ENCODE measurements at places on chromosomes 16 and 17.

DNA sequence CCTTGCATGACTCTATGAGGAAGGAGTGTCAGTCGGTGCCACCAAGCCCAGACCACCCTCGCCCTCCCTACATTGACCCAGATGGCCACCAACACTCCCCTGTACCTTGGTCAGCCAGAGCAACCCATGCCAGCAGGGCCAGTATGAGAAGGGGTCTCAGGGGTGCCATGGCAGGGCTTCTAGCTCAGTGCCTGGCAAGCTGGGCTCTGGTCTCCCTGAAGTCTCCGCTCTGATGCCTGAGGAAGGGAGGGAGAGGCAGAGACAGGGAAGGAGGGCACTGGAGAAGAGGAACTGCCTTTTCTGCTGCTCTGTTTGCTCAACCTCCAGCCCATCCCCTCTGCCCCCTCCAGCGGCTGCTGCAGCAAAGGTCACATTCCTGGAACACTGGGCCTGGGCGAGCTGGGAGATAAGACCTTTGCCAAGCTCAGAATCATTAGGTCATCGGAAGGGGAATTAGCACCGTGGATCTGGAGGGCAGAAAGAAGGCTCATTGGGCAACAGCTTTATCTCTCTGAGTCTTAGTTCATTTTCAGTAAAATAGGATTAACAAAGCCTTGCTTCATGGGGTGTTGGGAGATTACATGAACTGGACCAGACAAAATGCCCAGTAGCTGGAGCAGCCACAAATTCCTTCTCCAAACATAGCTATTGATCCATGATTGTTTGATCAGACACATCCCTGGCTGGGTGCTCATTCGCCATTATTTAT, at the start of gene VTN:
VTN (minus strand) TSS at position 273 of the 709 bp plus-strand sequence; CDS start at position 169, 104 bp downstream.
- DNase-seq = no peak

DNA sequence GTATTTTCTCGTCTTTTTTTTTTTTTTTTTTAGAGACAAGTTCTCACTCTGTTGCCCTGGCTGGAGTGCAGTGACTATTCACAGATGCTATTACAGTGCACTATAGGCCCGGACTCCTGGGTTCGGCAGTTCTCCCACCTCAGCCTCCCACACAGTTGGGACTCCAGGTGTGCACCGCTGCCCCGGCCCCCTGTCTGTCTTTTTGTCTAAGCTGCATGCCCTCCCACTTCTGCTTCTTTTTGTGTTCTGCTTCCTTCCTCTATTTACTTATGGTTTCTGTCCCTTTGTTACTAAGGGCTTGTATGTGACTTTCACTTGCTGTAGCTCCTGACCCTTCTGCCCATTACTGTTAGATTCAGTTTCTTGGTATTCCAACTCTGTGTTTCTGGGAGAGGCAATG, 20.5 kb downstream of the SLC7A6 start:
- DNase-seq = no peak

GRCh38 chr16:11379420-11379819, 34.2 kb downstream of the RMI2 start:
- DNase-seq = no peak

DNA sequence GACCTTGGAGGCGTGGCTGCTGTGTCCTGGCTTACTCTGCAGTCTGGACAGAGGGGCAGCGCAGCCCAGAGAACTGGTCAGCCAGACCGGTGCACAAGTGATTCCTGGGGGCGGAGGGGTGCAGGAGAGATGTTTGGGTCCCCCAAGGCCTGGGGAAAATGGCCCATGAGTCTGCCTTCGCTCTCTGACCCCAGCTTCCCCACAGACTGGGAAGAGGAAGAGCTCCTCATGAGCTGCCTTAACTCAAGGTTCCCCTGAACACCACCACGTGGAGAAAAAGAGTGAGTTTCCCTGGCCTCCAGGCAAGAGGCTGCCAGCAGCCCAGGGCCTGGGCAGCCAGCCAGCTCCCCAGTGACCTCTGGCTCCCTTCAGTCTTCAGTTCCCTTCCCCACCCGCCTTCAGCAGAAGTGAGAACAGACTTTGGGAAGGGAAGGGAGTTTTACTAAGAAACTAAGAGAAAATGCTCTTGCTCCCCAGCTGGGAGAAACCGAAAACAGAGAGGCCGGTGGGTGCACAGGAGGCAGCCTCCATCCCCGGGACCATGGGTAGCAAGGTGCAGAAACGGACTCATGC, 2.0 kb upstream of the C17orf99 start:
- no peak for DNase-seq

GRCh38 chr17:60641810-60642220, 35.8 kb upstream of the BCAS3 start:
- peak; percentile 78 for DNase-seq

- DNase-seq = no peak
Measured at GRCh38 chr16:82062645-82063058, 27.6 kb downstream of the HSD17B2 start.

- DNase-seq = no peak
Measured at GRCh38 chr16:14252860-14253259, 181.7 kb downstream of the MRTFB start.

DNA sequence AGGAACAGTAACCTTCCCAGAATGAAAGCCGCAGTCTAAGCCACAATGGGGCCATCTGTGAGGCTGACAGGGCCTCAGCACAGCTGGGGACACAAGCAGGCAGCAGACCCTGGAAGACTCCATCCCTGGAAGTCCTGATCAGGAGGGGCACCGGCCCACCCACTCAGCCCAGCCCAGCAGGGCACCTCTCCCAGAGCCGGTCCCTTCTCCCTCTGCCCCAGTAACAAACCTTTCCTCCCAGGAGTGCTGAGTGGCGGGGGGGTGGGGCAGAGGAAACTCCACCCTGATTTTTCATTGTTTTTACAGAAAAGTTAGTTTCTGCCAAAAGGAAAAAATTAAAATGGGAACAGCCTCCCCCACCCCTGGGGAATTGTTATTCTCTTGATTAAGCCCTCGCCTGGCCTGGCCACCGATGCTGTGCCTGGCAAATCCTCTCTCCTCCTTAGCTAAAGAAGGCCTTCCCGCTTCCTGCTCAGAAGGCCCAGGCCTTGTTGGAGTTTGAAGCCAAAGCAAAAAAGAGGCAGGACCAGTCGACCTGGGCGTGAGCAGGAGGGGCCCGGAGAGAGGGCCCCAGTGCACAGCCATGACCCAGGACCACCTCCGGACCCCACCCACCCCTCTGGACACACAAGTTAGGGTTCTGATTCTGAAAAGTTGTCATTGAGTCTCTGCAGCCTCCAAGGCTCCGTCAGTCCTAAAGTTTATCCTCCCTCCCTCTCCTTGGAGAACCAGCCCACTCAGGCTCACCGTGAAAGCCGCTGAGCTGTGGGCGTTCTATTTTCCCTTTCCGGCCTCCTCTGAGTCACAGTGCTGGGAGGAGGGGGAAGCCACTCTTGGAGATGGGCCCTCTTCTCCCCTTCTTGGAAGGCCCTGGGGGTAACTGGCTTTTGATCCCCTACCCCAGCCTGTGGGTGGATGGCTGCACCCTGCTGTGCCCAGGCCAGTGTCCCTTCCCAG, 128.4 kb upstream of the TNRC6C start:
- DNase-seq = peak; percentile 28

DNA sequence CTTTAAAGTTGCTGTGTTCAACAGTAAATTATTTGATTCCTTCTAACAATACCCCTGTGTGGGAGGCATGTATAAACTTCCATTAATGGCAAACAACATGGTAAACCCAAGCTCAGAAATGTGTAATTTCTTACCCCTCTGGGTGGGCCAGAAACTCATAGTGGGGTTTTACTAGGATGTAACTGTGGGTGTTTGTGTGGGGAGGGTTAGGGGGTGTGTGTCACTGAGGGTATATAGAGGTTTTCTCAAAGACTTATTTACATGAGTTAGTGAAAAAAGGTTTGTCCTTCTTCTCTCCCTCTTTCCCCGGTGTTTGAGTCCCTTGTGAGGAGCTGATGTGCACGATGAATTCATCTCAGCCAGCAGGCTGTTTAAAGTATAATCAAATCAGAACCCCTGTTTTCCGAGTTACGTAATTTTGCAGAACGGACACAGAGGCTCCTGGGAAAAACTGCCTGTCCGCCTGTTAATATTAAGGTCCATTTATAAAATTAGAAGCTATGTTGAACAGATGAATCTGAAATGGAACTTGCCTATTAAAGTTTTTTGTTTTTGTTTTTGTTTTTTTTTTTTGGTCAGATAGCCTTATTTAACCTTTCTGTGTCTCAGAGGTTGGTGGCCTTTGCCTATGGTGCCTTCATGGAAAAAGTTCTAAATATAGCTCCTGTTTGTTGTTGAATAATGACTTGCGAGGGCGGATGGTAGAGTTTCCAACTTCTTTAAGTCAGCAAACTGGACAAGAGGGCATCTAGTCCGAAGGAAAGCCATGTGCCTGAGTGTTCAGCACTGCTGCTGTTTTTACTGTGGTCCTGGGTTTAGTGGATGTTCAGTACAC, 73.3 kb downstream of the MSI2 start:
- no peak for DNase-seq

GRCh38 chr16:46972429-46973206, 856 bp downstream of the DNAJA2 start:
- DNase-seq = peak; percentile 69

DNA sequence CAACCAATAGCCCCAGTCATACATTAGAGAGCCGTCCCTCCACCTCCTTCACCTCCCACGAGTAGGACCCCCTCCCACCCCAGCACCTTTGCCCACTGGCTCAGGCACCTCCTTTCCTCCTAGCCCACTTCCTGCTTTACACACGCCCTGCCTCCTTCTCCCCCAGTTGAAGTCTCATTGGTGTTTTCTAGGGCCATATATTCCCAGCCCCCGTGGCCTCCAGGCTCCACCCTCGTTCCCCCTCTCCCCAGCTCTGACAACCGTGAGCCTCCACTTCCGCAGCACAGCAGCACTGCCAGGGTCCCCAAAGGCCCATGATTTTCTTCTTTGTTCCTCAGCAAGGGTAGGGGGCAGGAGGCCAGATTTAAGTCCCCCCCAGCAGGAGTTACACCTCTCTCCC, 340.3 kb upstream of the TNRC6C start:
- DNase-seq = no peak

- DNase-seq = no peak
Measured at GRCh38 chr17:40825599-40825998, 3.2 kb upstream of the KRT10 start.

GRCh38 chr16:20884240-20884556, 16.0 kb downstream of the DCUN1D3 start:
- DNase-seq = no peak

DNA sequence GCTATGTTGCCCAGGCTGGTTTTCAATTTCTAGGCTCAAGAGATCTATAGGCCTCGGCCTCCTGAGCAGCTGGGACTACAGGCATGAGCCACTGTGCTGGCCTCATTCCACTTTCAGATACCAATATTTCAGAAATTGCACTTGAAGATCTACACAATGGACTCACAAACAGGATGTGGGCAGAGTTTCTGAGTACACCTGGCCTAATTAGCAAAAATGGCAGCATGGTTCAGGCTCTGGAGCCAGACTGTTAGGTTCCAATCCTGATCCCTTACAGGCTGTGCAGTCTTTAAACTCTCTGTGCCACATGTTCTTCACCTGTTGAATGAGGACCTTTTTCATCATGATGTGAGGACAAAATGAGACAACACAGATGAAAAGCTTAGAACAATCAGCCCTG, 32.2 kb downstream of the RNF157 start:
- DNase-seq = no peak

GRCh38 chr17:38735161-38735997, 5.2 kb downstream of the CISD3 start:
- DNase-seq = peak; percentile 32

DNA sequence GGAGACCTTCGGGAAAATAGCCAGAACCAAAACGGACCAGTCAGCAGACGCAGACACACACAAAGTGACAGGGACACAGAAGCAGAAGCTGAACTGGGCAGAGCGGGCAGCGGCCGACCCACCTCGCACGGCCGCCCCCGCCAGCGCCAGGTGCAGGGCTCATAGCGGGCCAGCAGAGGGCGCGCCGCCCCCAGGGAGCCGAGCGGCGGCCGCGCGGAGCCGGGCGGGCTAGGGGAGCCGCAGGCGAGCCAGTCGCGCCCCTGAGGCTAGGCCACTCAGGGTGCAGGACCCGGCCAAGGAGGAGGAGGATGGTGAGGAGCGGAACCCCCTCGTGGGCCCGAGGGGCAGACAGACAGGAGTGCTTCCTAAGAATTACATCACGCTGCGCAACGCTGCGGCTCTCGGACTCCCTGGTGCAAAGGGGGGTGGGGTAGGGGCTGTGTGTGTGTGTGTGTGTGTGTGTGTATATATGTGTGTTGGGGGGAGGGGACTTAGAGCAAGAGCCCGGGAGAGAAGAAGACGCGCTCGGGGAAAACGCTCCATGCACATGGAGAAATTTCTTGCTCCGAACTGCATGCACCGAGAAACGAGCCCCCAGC, 913 bp upstream of the NOG start:
- DNase-seq = no peak

GRCh38 chr16:12904329-12904671, 2.9 kb downstream of the SHISA9 start:
- DNase-seq = no peak

GRCh38 chr17:50640686-50641351, 6.1 kb downstream of the ABCC3 start:
- no peak for DNase-seq

DNA sequence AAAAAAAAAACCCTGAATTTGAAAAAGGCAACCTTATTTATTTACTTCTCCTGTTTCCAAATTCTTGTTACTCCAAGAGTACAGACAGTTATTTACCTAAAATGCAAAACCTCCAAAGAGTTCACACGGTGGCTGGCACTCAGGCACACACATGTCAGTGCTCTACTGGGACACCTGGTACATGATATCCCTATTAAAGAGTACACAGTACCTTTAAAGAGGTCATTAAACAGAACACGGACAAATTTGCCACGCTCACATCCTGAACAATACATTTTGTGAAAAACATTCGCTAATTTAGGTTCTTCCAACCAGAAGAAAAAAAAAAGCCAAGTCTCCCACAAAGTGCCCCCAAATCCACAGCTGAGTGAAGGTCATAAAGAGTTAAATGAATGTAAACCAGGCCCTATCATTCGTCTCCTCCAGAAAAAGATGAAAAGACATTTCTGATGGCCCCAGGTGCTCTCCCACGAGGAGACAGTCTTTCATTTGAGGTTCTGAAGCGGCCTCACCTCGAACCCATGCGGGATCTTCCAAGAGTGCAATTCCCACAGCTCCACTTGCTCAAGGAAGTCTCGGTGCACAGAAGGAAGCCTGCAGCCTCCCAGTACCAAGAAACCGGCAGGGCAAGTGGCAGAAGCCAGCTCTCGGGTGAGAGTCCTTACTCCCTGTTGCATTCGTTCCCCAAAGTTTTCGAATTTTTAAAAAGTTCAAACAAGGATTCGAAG, 993 bp downstream of the ERN1 start:
- peak; percentile 53 for DNase-seq

DNA sequence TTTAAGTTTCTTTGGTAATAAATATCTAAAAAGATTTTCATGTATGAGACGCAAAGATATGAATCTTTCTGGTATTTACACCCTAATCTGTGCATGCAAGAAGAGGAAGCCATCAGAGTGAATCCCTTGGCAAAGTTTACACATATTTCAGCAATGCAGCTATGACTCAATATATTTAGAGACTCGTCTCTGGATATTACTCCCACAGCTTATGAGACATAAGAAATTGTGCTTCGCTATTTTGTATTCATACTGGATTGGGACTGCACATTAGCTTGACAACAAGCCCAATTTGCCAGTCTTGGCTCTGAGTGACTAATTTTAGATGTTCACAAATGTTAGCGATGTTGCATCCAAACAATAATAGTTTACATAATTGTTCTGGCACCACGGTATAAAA, 532.0 kb downstream of the CDH11 start:
- DNase-seq = peak; percentile 37

Data from RKO (cell line).